ENCODE measurements at places on chromosomes 12 and 14. TPM values are rescaled to one million over a fixed set of nuclear protein-coding genes. Genes with fewer than 3 reads are reported as not detected.

SPX gene
- polyA plus RNA-seq, result 14.4 TPM

GRCh38 chr12:50387487-50387886, 8.9 kb downstream of the FAM186A start:
- DNase-seq, result peak; percentile 10

DNA sequence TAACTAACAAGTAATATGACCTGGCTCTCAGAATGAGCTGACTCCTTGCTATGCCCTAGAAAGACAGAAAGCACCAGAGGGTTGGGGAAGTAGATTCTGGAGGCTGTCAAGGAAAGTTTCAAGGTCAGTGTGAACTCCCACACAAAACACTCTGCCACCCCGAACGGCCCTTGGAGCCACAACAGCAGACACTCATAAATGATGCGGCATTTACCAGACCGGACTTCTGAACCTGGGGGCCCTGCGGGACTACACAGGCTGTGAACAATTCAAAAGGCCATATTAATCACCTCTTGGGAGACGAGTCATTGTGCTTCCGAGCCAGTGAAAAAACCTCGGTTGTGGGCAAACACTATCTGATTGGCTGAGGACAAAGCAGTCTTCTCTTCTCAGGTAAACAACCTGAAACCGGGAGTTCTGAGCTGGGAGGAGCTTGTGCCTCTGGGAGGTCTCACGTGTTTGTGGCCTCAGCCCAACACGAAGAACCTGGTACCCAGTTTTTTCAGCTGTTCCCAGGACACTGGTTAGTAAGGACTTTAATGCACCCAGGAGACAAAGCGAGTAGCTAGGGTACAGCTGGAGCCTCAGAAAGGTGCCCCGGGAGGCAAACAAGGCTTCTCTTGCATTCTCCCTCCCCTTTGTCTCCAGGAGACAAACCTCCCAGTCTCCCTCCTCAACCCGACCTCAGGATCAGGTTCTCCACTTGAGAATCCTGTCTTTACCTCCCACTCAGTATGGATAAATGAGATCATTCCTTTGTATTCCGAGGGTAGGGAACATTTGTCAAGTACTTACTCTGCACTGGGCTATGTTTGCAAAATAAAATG, 35.3 kb downstream of the VWF start:
- DNase-seq, result no peak

LRRC10 gene
- polyA plus RNA-seq, result not detected

GRCh38 chr12:25436206-25437030, 116.7 kb downstream of the LMNTD1 start:
- DNase-seq, result peak; percentile 31

- no peak for DNase-seq
Measured at GRCh38 chr14:103521951-103522563, 573 bp downstream of the CKB start.

GRCh38 chr12:132146098-132146497, 1.8 kb downstream of the NOC4L start:
- no peak for DNase-seq

GRCh38 chr12:106073179-106073578, 65.6 kb downstream of the NUAK1 start:
- DNase-seq, result no peak
